ENCODE measurements at places on chromosomes 7 and 10.
A peak's percentile ranks its signal among the peaks of the same experiment; 100 is the strongest.

GRCh38 chr7:47991741-47992311, 12.4 kb upstream of the HUS1 start:
- peak; percentile 76 for DNase-seq

GRCh38 chr7:109003742-109004141, 434.1 kb downstream of the DNAJB9 start:
- DNase-seq, result no peak

- no peak for DNase-seq
Observed at GRCh38 chr7:122248472-122248871, 56.1 kb downstream of the FEZF1 start.

- no peak for DNase-seq
Observed at GRCh38 chr7:93882468-93882867, 8.1 kb downstream of the TFPI2 start.

DNA sequence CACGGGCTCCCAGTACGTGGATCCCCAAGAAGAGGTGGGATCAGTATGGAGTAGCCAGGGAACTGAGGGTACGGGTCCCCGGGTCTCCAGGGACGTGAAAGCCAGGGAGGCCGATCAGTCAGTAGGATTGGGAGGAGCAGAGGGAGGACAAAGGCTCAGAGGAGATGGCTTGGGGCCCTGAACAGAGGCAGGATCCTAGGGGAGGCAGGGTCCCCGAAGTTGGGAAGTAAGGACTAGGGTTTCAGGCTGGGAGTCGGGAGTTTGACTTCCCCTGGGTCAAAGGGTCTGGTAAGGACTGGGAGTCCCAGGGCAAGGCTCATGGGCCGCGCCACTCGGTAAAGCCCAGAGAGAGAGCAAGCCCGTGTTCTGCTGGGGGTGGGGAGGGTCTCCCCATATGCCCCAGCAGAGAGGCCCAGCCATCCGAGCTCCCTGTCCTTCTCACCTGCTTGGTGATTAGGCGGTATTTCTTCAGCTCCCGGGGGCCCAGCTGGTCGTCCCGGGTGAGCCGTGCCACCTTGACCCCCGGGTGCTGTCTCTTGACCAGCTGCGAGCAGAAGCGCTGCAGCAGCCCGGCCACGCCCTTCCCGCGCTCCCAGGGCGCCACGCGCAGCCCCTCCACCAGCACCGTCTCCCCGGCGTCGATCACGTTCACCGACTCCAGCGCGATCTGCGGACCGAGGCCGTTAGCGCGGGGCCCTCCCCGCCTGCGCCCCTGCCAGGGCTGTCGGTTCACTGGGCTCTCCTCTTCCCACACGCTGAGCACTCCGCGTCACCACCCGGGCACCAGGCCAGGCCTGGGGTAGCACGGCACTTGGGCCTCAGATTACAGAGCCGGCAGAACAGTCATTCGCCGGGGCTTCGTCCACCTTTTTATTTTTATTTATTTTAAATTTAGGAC, 7.0 kb downstream of the NAT16 start:
- DNase-seq, result no peak

GRCh38 chr7:151384352-151384697, 25.5 kb downstream of the WDR86 start:
- no peak for DNase-seq

GRCh38 chr7:134452419-134452838, 6.5 kb downstream of the AKR1B1 start:
- DNase-seq, result no peak

DNA sequence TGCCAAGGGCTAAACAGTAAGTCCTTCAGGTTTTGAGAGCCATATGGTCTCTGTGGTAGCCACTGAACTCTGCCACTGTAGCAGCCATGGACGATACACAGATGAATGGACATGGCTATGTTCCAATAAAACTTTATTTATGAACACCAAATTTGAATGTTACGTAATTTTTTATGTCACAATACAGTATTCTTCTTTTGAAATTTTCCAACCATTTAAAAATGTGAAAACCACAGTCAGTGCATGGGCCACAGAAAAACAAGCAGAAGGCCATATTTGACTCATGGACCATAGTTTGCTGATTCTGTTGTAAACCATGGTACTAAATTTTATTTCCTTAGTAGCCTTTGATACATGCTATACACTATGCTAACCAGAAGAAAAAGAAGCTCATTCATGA, 361.8 kb downstream of the MAGI2 start:
- DNase-seq, result no peak

DNA sequence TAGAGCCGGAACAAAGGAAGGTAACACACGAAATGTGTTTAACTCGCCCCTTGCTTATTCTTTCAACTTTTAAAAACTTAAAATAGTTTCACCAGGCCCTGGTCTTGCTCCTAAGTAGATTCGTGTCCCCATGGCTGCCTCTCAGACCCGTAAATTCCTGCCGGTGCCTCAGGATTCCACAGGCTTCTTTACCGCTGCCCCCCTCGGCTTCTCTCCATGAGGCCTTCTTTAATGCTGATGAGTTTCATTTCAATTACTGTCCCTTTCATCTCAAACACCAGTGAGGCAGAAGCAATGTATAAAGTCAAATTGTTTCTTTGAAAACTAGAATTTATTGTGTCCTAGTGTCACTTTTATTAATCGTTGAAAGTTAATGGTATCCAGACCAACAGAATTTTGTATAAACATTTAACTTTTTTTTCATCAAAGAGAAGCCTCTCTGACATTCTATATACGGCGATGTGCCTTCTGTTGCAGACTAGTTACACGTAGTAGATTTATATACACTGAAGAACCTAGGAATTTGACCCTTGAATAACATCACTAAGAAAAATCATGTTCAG, 225.2 kb downstream of the C7orf25 start:
- no peak for DNase-seq

GRCh38 chr10:13348216-13349017, at the start of gene SEPHS1:
Gene SEPHS1 (minus strand): TSS chr10:13348293. CDS start chr10:13344950, 3,343 bp downstream.
- peak; percentile 78 for DNase-seq

DNA sequence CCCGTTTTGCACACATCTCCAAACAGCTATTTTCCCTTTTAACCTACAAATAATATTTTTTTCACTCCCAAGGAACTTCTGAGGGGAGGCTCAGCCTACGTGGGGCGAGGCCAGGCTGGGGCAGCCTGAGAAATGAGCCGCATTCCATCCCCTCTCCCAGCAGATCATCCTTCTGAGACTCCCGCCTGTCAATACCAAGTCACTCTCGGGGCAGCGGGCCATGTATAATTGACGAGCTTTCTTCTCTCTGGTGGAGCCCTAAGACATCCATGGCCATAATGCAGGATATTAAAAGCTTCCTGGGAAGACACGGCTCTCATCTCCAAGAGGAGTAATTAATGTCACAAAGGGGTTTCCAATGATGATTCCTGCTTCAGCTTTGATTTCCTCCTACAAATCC, 37.8 kb upstream of the CHST15 start:
- DNase-seq, result no peak

DNA sequence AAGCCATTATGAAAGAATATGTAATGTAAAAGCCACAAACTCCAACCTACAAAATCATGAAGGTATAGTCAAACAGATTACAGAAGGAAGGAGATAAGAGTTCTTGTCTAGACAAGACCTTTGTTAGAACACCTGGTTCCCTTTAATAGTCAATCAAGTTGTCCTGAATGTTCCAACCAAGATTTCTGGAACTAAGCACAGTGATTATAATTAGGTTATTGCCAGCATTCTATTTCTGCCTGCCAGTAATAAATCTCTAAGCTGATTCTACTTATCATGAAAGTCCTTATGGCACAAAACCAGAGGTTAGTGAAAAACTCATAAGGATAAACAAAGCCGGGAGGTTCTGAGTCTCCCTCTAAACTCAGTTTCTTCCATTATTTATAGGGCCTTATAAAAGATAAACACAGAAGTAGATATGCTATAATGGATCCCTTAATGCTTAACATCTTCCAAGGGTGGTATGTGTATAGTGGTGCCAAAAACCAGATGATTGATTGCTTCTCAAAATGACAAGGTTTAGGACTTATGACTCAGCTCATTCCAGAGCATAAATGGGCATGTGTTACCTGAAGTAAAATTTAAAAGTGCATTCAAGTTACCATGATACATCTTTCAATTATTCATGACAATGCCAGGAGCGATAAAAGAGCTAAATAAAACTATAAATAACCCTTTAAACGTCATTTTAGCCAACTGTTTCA, 237.2 kb downstream of the CSTF2T start:
- no peak for DNase-seq

- DNase-seq, result no peak
Observed at GRCh38 chr7:1516586-1517251, 12.5 kb upstream of the INTS1 start.

- no peak for DNase-seq
Observed at GRCh38 chr10:89853781-89854191, 152.4 kb downstream of the KIF20B start.

DNA sequence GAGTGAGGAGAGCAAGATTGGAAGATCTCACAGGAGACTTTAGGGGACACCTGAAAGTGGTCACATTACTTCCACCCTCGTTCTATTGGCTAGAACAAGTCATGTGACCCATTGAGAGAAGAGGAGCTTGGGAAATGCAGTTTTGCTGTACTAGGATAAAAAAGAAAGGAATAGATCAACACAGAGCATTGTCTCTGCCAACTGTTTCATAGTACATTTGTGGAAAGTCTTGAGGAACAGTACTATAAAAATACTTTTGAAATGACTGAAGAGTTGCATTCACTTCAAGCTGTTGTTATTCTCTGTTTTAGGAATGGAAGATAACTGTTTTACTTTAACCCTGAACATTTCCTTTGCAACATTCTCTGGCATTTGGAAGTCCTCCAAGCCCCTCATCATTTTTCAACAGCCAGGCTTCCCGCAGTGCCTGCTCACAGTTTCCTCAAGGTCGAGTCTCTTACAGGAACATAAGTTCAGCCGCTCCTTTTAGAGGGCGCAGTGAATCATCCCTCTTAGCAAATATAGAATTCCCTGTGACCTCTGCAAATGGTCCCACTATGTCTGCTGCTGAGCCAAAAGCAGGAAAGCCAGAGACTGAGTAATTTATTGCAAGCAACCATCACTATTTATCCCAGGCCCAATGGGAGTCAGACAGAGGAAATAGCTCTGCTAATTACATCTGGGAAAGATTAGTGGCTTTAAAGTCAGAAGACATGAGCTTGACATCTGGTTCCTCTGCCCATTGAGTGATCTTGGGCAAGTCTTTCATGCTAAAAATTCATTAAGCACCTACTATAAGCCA, 40.7 kb downstream of the MRPL32 start:
- no peak for DNase-seq

DNA sequence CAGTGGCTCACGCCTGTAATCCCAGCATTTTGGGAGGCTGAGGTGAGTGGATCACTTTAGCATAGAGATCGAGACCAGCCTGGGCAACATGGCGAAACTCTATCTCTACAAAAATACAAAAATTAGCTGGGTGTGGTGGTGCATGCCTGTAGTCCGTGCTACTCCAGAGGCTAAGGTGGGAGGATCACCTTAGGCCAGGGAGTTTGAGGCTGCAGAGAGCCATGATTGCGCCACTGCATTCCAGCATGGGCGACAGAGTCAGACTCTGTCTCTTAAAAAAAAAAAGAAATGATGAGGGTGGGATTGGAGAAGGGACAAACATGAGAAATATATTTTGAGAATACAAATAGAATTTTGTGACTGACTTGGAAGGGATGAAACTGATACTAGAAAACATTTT, 76.9 kb downstream of the SHOC2 start:
- no peak for DNase-seq

GRCh38 chr7:50393076-50393475, 57.1 kb downstream of the FIGNL1 start:
- DNase-seq, result no peak

- DNase-seq, result no peak
Observed at GRCh38 chr10:80161321-80162083, 29.0 kb downstream of the PLAC9 start.

- no peak for DNase-seq
Observed at GRCh38 chr10:19133992-19134391, 85.4 kb downstream of the MALRD1 start.

- DNase-seq, result no peak
Observed at GRCh38 chr7:78472519-78472918, 673.9 kb downstream of the PHTF2 start.

GRCh38 chr10:51920672-51921071, 221.3 kb upstream of the CSTF2T start:
- DNase-seq, result no peak

DNA sequence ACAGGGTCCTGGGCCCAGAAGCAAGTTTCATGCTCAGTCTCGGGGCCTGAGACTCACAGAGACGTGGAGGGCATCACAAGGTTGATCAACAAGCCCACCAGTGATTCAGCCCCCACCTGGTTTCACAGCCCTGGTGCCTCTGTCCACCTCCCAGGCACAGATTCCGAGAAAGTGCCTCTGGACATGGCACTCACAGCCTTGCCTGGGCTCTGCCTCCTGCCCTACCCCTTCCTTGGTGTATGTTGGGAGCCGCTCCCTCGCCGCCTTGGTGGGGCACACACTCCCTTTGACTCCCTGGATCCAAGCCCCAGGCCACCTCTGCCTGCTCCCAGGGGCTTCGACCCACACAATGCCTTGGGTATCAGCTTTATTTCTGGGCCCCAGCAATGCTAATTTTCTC, 200.8 kb upstream of the PPP2R2D start:
- no peak for DNase-seq

- no peak for DNase-seq
Observed at GRCh38 chr10:91745090-91745831, 53.0 kb upstream of the TNKS2 start.

GRCh38 chr10:101895781-101896180, 52.2 kb upstream of the KCNIP2 start:
- DNase-seq, result no peak

- DNase-seq, result peak; percentile 40
Observed at GRCh38 chr7:39950473-39951225, 593 bp downstream of the CDK13 start.

DNA sequence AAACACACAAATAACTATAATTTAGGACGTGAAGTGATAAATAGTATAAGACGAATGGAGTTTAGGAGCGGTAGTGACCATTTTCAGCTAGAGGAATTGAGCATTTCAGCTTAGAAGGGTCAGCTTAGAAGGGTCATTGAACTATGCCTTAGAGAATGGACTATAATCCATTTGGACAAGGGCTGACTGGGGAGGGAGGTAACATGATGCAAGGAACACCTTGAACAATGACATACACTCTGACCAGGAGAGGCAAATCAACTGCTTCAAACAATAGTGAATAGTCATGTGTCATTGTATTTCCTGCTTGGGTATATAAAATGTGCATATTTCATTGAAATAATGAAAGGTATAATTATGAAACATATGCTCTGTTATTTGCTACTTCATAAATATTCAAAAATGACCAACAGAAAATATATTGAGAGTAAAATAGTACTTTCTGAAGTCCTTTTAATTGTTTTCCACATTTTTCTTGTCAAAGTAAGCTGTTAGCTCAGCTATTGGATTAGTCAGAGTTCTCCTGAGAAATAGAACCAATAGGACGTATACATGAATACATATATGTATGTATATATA, 40.5 kb upstream of the WASL start:
- DNase-seq, result no peak

GRCh38 chr10:85311613-85312337, 983.4 kb downstream of the CCSER2 start:
- DNase-seq, result no peak

DNA sequence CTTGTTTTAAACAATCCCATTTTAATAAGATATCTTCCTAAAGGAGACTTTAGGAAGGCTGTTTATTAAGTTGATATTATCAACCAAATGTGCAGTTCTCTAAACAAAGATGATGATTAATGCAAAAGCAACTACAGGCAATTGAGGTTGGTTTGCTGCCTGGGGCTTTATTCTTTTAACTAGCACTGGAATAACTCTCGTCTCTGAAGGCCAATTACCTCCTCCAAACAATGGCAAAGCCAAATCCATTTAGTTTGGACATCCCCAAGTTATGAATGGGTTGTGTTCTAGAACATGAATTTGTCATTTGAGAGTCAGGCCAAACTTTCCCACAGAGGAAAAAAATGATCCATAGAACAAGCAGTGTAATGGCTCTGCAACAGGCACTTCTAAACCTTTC, 114.1 kb downstream of the SLC16A9 start:
- no peak for DNase-seq
